ENCODE measurements at places on chromosomes 11 and 22.
A peak's percentile ranks its signal among the peaks of the same experiment; 100 is the strongest.

DNA sequence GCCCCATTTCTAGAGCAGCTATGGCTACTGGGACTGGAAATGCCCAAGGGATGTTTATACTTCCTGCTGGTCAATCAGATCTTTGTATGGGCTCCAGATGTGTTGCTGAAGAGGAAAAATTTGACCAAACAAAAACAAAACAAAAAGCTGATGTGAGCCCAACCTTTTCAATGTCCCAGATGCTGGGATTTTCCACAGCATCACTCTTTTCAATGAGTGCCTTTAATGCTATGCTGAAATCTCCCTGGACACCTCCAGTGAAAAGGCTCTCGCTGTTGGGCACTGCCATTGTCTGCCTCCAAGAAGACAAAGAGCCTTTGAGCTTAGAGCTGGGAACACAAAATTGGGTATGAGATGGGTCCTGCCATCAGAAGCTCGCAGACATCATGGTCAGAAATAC lies 671.9 kb downstream of the NTM start:
- no peak for DNase-seq

DNA sequence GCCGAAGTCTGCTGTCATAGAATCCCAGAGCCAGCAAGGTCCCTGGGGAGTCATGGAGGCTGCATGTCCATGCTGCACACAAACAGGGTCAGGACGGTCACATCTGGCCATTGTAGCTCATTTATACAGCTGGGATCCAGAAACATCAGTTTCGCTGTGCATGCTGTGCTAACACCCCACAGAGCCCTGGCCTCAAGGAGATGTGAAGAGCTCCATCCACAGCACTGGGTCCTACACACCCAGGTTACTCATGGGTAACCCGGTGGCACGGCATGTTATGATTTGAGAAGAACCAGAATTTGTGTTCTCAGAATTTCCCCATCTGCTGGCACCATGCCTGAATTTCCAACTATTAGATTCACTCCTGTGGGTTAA lies 146.3 kb upstream of the ARHGAP20 start:
- no peak for DNase-seq

DNA sequence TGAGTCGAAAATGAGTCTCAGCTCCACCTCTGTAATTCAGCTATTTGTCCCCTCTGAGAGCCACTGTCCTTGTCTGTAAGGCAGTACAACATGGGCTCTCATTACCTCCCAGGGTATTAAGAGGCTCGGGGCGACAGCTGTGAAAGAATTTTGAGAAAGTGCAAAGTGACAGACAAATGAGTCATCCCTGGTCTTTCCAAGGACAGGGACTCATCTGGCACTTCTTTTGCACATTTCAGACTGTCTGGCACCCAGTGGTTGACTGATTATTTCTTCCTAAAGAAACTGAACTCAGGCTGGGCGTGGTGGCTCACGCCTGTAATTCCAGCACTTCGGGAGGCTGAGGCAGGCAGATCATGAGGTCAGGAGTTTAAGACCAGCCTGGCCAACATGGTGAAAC lies 62.1 kb upstream of the ARFGAP3 start:
- no peak for DNase-seq

DNA sequence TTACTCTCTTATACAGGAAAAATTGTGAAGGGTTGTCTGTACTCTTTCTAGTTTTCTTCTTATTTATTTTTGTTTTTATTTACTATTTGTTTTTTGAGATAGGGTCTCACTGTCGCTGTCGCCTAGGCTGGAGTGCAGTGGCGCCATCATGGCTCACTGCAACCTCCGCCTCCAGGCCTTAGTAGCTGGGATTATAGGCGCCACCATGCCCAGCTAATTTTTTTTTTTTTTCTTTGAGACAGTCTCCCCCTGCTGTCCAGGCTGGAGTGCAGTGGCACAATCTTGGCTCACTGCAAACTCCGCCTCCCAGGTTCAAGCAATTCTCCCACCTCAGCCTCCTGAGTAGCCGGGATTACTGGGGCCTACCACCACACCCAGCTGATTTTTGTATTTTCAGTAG lies 18.4 kb downstream of the CUL5 start:
- DNase-seq = no peak

DNA sequence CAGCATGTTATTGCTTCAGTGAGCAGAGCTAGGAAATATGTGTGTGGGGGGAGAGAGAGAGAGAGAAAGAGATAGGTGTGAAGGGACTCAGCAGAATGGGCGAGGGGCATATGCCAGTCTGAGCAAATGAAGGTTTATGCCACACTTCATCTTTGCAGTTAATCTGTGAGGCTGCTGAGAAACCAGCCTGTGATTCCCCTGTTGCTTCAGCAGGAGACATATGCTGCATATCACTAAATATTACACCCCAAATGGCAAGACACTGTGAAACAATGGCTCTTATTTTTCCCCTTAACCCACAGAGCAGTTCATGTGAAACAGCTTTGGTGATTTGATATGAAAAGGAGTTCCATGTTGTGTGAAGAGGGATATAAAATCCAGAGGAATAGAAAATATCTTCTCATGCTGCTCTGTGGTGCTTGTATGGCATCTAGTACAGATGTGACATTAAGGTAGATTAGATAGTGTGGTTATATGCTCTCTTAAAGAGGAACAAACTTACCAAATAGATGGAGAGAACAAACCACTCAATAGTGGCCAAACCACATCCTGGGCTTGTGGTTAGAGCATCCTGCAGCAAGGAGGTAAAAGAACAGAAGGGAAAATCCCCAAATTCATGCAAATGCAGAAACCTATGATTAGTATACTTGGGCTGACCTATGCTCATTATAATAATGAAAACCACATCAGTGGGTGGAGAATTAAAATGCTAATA lies 864.2 kb downstream of the FAM181B start:
- peak; percentile 87 for DNase-seq

GRCh38 chr11:18394928-18395734 lies 768 bp downstream of the LDHA start:
- no peak for DNase-seq

DNA sequence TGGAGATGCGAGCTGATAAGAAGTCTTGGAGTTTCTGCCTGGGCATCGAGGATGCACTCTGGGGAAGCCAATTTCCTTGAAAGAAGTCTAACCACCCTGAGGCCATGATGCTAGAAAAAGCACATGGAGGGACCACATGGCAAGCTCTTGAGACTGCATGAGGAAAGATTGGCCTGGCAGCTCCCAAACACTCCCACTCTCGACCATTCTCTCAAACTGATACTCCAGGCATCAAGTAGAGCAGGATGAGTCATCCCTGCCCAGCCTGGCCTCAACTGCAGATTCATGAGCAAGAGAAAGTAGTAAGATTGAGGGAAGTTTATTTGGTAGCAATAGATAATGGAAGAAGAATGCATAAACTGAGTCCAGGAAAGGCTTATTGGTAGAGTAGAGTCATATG lies 194.3 kb downstream of the KIF18A start:
- DNase-seq = no peak

- DNase-seq = no peak
Measured at GRCh38 chr11:36273110-36273509, 16.1 kb downstream of the COMMD9 start.

DNA sequence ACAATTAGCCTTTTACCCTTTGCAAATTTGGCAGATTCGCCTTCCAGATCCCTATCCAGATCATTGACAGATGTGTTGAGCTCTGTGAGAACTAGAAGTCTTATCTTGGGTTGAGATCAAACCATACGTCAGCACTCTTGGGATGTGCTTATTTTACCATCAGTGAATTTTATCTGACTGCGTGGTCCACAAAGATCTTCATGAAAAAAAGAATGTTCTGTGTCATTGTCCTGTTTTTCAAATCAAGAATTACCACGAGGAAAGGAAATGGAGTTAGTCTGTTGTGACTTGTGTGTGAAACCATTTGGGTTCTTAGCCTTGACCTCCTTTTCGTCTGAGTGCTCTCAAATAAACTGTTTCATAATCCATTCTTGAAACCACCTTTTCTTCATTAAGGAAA lies 86.2 kb upstream of the SORL1-AS1 start:
- DNase-seq = no peak

GRCh38 chr22:41537203-41537602 lies 7.1 kb downstream of the POLR3H start:
- DNase-seq = no peak

GRCh38 chr11:35997902-35998520 lies 54.1 kb downstream of the LDLRAD3 start:
- DNase-seq = no peak

DNA sequence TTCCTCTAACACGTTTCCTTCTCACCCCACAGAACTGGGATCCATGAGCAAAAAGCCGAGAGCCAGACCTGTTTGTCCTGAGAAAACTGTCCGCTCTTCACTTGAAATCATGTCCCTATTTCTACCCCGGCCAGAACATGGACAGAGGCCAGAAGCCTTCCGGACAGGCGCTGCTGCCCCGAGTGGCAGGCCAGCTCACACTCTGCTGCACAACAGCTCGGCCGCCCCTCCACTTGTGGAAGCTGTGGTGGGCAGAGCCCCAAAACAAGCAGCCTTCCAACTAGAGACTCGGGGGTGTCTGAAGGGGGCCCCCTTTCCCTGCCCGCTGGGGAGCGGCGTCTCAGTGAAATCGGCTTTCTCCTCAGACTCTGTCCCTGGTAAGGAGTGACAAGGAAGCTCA lies 24.0 kb downstream of the CD5 start:
- no peak for DNase-seq

DNA sequence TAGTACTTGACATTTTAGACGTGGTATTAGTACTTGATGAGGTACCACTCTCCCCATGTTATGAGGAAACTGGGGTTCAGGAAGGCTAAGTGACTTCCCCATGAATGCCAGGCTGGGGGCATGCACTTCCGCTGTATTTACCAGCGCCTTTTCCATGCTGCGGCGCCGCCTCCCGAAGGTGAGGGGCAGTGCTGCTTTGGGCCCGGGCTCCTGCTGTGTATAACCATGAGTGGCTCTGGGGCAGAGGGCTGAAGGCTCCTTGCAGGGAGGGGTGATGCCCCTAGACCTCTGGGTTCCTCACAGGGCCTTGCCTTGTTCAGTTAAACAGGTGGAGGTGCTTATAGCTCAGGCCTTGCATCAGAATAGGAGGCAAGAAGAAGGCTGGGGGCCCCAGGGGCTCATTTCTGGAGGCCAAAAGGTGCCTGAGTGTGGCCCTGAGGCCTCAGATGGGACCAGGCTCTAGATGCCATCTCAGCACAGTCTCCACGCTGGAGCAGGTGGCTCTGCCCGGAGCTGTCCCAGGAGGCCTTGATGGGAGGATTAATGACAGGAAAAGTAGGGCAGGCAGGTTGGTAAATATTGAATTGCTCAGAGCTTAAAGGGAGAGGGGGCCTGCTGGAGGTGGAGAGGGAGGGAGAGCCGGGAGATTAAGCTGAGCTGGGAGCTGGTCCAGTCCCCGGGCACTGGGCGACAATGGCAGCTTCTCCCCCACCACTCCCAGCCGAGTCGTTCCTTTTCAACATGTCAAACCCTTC lies 129.6 kb downstream of the CEP164 start:
- no peak for DNase-seq

DNA sequence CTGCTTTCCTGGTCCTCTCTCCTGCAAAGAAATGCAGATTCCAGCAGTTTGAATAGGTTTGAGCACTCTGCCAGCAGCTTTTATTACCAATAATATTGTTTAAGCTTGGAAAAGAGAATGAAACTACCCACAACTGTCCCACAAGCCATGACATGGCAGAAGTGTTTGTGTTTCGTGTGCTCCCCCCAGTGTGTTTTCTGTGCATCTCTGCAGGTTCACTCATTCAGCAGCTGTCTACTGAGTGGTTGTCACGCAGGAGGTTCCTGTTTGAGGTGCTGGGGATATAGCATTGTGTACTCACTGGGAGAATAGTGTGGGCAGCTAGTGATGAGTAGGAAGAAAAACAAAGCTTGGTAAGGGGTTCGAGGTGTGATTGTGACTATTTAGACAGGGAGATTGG lies 55.3 kb upstream of the SUSD2 start:
- DNase-seq = no peak

- DNase-seq = no peak
Measured at GRCh38 chr11:35009191-35009943, 92.9 kb downstream of the PDHX start.

- DNase-seq = no peak
Measured at GRCh38 chr22:36954251-36955014, 41.0 kb downstream of the CSF2RB start.

GRCh38 chr22:27865496-27865895 lies 53.6 kb downstream of the PITPNB start:
- DNase-seq = no peak

DNA sequence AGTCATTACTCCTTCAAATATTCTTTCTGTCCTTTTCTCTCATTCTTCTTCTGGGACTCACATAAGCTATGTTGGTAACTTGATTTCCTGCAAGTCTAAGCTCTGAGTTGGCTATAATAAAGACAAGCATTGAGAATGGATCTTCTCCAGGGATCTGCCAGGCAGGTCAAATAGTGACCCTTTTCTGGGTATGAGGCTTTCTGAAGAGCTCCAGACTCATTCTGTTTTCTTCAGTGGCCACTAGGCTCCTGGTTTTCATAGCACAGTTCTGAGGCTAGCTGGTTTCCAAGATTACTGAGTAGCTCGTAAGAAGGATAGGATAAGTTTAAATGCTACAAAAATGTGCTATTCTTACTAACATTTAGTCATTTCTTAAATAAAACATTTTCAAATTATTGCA lies 38.3 kb downstream of the TMPRSS5 start:
- DNase-seq = no peak

- no peak for DNase-seq
Measured at GRCh38 chr22:40367342-40367741, 3.1 kb upstream of the SGSM3 start.

GRCh38 chr22:37121887-37122591 lies 12.5 kb upstream of the TMPRSS6 start:
- peak; percentile 93 for DNase-seq

DNA sequence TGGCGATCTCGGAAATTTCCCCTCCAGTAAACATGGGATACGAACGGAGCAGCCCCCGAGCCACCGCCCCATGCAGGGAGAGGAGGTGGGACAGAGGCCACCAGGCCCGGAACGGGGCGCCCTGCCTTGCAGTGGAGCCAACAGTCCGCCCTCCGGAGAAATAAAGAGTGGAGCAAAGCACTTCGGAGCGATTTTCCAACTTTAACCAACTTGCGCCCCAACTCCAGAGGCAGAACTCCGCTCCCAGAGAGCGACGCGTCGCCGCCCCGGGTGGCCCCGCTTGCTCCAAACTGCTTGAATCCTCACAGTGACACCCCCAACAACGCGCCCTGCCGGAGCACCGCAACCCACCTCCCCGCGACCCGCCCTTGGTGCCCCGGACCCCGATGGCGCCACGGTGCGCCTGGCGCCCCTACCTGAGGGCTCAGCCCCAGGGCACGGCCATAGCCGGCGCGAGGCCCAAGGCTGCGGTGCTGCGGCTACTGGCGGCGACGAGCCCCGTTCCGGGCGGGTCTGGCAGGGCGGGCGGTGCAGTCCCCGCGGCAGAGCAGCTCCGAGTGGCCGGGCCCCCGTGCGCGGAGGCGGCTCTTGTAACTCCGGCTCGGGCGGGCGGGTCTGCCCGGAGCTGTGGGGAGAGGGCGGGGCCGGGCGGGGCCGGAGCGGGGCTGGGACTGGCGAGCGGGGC lies at the start of gene AHNAK:
TSS of gene AHNAK (minus strand) at position 563 of the 685 bp plus-strand sequence. CDS start 10,708 bp downstream, outside the sequence.
- DNase-seq = peak; percentile 76

GRCh38 chr11:6127881-6128280 lies 20.4 kb downstream of the OR56B4 start:
- no peak for DNase-seq

Data from activated T-helper 1 cell treated with anti-CD3 and anti-CD28 coated beads, Interleukin-12 subunit alpha, Interleukin-12 subunit beta, Interleukin-2, Interleukin-4 antibody, amounts not matched to agents 30 ng/mL and 10 ng/mL and 1 ng/mL, durations not matched to agents 14 hours and 24 hours and 36 hours (primary cell).